ENCODE measurements at places on chromosomes 1 and 21. TPM values are rescaled to one million over a fixed set of nuclear protein-coding genes. Genes with fewer than 3 reads are reported as not detected.

PLA2G2D gene
- polyA plus RNA-seq: not detected

LCA5L gene
- polyA plus RNA-seq: 0.20 TPM

KRTAP11-1 gene
- not detected for polyA plus RNA-seq

SELE gene
- polyA plus RNA-seq: not detected

VSIG8 gene
- not detected for polyA plus RNA-seq

EXTL1 gene
- polyA plus RNA-seq: 0.89 TPM

KRTAP12-2 gene
- polyA plus RNA-seq: 0.46 TPM

UMODL1 gene
- not detected for polyA plus RNA-seq

ST6GALNAC5 gene
- polyA plus RNA-seq: 9.2 TPM

GSTM2 gene
- polyA plus RNA-seq: 23.1 TPM

IL24 gene
- polyA plus RNA-seq: not detected

CELF3 gene
- 1.3 TPM for polyA plus RNA-seq

LENEP gene
- not detected for polyA plus RNA-seq

BGLAP gene
- 3.2 TPM for polyA plus RNA-seq

ITLN2 gene
- 6.3 TPM for polyA plus RNA-seq
